ENCODE measurements at places on chromosomes 12 and 14.

DNA sequence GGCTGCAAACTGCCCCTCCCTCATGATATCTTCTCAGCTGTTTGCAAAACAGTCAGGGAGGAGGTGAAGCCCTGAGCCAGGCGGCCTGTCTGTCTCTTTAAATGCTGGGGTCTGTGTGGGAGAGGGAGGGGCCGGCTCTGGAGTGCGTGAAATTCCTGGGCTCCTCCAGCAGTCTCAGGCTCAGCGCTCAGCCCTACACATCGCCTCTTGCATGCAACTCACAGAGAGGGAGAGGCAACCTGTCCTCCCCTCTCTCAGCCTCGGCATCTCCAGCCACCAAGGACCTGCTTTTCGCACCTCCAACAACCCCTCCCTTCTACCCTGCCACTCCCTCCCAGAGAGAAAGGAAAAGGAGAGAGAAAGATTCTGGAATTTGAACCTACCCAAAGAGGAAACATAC is at the start of gene NRXN3:
NRXN3 (plus strand) TSS at position 171 of the 400 bp plus-strand sequence. CDS start 72,721 bp downstream, outside the sequence.
- DNase-seq, result no peak

- no peak for DNase-seq
These were observed 4.6 kb downstream of the GOLGA3 start for GRCh38 chr12:132824053-132824452.

DNA sequence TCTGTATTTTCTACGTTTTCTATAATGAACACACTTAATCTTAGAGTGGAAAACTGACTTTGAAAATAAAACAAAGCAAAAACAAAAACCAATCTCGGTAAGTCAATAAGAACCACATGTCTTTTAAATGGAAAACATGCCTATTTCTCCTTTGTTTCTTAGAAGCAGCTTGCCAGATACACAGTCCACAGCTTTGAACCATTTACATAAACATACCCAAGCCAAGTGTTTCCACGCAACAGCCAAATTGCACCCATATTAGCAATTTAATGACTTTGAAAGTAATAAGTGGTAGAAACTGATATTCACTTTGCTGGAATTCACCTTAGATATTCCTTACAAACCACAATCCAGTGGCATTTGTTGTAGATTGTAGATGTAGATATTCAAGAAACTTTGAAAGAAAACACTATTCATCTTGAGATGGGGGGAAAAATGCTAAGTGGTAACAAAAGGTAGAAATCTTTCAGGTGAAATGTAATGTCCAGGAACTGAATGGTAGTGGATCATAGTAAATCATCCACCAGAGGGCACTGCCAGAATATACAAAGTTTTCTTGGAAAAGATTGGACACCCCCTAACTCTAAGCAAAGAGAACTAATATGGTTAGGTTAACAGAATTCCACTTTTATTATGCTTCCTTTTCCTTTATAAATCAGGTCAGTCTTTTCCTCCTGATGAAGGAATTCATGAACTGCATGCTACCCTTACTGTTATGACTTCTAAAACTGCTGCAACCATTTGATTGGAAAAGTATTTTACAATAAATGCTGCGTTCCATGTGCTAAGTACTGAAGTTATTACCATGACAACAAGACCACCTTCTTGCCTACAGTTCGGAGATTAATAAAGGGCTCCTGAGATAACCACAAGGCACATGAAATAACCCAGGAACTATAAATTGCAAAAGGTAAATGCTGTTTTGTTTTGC is 69.8 kb downstream of the RERG start:
- DNase-seq, result no peak

DNA sequence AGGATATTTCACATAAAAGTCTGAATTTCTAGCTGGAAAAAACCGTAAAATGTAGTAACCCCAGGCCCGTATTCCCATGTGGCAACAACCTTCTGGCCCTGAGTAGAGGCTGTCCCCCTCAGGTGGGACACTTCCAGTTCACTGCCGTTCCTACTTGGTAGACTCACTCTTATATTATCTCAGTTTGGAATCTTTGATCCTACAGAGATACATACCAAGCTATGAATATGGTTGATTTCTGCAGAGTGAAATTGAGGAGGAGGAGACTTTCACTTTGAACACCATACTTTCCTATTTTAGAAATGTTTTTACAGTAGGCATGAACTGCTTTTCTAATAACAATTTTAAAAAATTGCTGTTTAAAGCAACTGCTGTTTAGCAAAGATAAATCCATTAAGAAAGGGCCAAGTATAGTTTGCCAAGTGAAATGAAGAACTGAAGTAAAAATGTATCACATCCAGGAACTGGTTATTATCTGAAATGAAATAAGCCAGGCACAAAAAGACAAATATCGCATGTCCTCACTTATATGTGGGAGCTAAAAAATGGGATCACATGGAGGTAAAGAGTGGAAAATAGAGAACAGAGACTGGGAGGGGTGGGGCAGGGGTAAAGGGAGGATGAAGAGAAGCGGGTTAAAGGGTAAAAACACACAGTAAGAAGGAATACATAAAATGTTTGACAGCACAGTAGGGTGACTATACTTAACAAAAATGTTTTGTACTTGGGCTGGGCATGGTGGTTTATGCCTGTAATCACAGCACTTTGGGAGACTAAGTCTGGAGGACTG is 92.8 kb upstream of the METAP2 start:
- no peak for DNase-seq

DNA sequence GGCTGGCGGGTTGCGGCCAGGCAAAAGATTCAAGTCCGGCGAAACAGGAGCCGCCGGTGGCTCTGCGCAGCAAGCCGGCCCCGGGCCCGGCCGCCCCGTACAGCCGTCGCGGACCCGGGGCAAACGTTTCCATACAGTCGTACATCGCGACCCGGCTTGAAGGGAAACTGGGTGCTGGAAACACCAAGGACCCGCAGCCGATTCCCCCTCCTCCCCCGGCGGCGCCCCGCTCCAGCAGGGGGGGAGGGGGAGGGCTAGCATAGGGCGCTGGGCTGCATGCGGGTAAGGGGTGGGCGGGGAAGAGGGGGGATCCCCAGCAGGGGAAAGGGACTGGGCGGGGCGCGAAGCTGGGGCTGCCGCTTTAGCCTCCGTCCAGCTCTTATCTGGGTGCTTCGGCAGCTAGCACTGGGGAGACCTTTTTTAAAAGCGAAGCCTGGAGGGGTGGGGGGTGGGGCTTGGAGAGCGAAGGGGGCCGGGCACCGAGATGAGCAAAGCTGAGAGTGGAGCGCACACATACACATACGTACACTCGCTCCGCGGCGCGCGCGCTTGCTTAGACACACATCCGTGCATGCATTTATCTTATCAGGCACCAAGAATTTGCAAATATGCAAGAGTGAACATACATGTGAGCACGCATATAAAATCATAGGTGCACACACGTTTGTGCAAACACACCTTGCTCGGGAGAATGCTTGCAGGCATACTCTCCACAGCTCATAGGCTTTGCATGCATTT is 11.9 kb downstream of the RARG start:
- peak; percentile 36 for DNase-seq

GRCh38 chr14:105447651-105448640 is 26.7 kb upstream of the CRIP2 start:
- DNase-seq, result no peak

GRCh38 chr12:1584326-1584725 is 10.1 kb downstream of the FBXL14 start:
- no peak for DNase-seq

DNA sequence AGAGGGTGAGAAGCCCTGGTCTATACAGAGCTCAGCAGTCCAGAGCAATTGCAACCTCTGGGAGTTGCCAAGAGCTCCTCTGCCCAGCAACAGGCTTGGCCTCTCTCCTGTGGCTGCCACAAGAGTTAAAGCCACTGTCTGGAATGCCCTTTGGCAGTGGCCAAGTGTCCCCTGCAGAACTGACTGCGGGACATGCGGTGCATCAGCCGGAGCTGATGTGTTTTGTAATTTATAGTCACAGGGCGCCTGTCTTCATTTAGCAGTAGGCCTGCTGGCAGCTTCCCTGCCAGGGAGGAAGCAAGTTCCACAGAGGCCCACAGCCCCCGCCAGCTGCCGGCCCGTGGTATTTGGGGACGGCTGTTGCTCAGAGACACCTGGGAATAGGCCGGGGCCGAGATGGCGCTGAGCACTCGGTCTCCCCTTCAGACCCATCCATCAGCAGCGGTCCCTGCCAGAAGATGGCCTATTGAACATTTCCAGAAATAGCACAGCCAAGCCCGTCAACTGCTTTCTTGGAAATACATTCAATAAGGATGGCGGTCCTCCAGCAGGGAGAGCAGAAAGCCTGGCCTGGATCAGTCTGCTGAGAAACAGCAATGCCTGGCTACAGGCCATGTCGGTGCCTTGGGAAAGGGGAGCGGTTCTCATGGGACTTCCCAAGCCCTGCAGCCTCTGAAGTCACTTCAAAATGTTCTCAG is 217.4 kb downstream of the CRADD start:
- no peak for DNase-seq

GRCh38 chr12:32896432-32897280 is at the start of gene PKP2:
PKP2 (minus strand) TSS chr12:32896777; CDS start chr12:32896731, 46 bp downstream.
- no peak for DNase-seq

GRCh38 chr12:49933796-49934195 is 16.7 kb upstream of the AQP2 start:
- no peak for DNase-seq

All from stimulated activated CD8-positive, alpha-beta memory T cell treated with anti-CD3 and anti-CD28 coated beads, Interleukin-7, amount 100 ng/mL, for 1 hour (primary cell).